AG09319 (cell line): ENCODE measurements at places on chromosomes 16 and 17.

- no peak for DNase-seq
Observed at GRCh38 chr16:21971856-21972255, 18.7 kb downstream of the UQCRC2 start.

GRCh38 chr16:6374821-6375220 lies 957.8 kb upstream of the RBFOX1 start:
- DNase-seq = no peak

DNA sequence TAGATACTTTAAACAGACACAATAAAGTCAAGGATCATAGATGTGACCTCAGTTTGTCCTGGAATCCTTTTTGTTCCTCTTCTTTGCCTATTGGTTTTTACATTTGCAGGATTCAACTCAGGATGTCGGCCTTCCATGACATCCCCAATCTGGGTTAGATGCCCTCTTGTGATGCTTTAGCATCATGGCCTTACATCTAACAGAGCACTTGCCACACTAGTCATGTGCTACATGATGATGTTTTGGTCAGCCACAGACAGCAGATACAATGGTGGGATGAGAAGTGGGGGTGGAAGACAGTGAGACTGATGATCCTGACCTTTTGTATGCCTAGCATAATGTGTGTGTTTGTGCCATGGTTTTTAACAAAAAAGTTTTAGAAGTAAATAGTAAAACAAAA lies 1.8 kb upstream of the SYNRG start:
- DNase-seq = no peak

- DNase-seq = no peak
Observed at GRCh38 chr17:80929449-80929848, 62.2 kb upstream of the CHMP6 start.

GRCh38 chr17:28977659-28978355 lies 26.5 kb upstream of the PHF12 start:
- no peak for DNase-seq

- no peak for DNase-seq
Observed at GRCh38 chr17:60759756-60760155, 82.1 kb downstream of the BCAS3 start.

DNA sequence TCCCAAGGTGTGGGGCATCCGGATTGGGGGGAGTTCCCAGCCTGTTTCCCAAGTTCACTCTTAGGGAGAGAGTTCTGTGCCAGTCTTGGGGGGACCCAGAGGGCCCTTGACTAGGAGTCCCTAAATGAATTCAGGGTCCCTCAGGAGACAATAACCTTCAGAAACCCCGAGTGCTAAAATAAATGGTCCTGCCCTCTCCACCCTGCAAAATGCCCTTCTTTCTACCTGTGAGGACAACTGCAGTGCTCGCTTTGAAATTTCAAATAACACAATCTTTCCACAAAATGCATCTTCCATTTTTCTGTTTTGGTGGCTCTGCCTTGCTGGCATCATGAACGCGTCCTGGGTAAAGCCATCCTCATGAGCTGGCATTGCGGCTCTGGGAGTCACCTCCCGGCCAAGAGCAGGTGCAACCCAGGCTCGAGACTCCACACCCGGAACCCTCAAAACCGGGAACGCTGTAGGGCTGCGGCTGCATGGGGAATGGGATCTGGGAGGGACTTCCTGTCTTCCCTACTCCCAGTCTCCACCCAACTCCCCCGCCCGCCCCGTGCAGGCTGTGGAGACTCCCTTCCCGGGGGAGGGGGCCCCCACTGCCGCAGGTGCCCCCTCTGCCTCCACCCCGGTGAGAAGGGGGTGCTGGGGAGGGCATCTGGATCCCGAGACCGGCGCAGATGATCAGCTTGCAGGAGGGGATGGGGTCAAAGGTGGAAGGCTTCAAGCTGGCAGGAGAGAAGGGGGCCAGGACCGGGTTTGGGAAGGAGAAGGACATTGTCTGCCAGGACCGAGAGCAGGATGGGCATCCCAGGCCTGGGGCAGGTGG lies at the start of gene ZNF205:
TSS of gene ZNF205 (plus strand) at position 529 of the 823 bp plus-strand sequence. CDS start 845 bp downstream, outside the sequence.
- no peak for DNase-seq

- DNase-seq = no peak
Observed at GRCh38 chr17:39205112-39205526, 5.0 kb downstream of the RPL19 start.

DNA sequence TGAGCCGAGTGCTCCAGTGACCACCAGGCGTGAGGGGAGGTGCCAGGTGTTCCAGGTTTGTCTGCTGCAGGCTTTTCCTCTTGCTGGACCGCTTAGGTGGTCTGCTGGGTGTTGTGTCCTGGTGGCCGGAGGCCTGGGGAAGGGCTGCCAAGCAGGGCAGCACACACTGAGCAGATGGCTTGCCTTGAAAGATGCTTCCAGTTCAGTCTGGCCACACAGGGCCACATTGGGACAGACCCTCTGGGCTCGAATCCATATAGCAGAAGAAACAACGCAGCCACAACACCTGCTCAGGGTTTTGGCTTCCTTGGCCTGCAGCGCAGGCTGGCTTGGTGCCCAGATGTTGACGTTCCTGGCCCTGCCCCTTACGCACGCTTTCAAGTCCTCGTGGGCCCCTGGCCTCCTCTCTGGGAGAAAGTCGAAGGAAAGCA lies 24.8 kb downstream of the GINS2 start:
- no peak for DNase-seq

- DNase-seq = no peak
Observed at GRCh38 chr17:48871551-48872351, 20.8 kb upstream of the ATP5MC1 start.

DNA sequence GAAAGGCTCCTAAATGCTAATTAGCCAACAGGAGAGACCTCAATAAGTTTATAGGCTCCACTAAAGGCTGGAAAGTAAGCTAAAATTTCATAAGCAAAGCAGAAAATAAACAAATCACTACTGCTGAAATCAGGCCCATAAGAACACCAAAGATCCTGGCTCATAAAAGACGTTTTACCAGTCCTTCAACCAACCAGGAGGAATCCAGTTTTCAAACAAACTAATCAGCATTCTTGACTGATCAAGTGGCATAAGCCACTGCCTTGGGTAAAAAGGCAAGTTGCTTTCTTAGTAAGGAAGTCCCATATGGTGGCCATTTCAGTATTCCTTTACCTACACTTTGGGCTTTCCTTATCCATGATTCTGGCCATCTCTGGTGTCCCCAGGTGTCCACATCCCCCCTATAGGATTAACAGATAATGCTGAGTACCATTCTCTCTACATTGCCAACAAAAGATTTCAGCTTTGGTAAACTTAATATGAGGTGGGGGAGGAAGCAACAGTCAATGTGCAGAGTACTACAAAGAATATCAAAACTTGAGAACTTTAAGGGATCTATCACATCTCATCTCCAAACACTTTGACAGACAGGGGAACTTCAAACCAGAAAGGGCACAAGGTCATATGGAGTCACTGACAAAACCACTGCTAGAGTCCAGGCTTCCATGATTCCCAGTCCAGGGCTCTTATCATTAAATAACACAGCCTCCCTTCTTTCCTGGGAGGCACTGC lies 1.3 kb downstream of the TOM1L2 start:
- DNase-seq = no peak

GRCh38 chr16:8859913-8860881 lies 8.6 kb downstream of the CARHSP1 start:
- no peak for DNase-seq

GRCh38 chr17:4304417-4305027 lies 40.7 kb upstream of the ANKFY1 start:
- DNase-seq = no peak

DNA sequence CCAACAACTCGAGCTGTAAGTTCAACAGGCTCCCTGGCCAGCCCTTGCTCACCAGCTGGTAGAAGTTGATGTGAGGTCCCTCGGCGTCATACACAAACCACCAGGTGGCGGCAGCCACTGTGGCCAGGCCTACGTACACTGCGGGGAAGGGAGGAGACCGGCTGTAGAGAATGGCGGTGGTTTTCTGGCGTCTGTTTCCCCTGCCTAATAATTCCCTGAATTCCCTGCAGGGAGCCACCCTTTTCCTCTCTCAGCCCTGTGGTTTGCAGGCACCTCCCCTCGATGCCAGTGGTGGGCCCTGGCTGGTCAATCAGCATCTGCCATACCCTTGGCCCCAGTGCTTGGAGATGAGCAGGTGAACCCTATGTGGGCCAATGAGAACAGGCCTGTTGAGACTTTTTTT lies 18.9 kb upstream of the P2RX1 start:
- no peak for DNase-seq

DNA sequence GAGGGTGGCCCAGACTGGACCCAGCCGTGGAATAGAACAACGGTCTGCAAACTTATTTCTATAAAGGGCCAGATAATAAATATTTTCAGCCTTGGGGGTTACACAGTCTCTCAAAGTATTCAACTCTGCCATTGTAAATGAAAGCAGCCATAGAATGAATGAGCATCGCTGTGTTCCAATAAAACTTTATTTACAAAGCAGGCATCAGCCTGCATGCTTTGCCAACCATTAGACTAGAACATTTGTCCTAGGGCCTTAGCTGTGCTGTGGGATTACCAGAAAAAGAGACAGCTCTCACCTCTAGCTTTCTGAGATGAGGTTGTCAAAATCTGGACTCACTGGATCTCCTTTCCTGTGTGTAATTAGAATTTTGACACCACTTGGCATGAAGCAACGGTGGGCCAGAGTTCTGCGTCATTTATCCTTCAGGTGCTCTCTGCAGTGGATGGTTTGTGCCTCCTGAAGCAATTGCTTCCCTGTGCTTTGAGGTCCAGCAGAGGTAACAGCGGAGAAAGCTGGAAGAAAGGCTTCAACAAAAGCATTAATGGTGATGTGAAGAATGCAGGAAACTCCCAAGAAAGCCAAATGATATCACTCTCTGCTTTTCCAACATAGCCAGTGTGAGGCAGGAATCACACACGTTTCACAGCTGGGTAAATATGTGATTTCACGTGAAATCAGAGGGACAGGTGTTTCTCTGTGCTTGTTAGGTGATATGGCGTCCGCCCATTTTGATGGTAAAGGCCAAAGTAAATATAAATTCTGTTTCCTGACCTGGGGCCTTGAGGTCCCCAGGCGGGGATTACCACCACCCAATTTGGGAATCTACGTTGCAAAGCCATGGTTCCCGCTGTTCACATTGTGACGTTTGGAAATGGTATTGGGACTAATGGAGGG lies 148.4 kb downstream of the PITPNC1 start:
- no peak for DNase-seq

DNA sequence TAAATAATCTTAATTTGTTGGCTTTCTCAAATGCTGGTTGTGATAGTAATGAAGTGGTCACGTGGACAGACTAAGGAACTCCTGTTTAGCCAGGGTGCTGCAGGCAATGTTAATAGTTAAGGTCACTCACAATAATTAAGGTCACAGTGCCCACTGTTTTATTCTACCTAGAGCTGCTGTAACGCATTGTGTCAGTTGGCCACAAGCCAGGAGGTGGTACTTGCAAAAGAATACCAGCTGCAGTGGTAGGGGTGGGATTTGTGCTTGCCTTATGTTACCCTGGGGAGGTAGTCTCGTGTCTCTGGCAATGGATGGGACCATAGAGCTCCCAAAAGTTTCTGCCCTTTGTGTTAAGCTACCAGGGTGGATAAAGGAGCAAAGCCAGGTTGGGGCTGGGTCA lies 969.1 kb upstream of the CDH8 start:
- no peak for DNase-seq

GRCh38 chr17:61545335-61545938 lies 45.6 kb downstream of the NACA2 start:
- DNase-seq = no peak

DNA sequence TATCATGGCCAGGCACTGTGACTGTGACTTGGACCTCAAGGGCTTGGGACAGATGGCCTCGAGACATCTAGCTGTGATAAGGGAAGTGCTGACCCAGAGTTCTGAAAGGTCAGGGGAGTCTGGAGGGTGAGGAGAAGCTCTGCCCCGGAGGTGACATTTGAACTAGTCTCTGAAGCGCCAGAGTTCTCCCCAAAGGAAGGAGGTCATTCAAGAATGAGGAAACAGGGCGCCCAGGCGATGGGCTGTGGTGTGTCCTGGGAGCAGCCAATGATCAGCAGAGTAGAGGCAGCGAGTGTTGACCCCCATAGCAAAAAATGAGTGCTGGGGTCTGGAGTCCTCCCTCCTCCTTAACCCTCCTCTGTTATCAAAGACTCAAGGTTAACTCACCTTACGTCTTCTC lies 4.9 kb downstream of the STARD3 start:
- no peak for DNase-seq

GRCh38 chr16:69474408-69474807 lies 50.0 kb downstream of the CYB5B start:
- DNase-seq = no peak

- DNase-seq = no peak
Observed at GRCh38 chr16:30552956-30553355, 5.2 kb downstream of the ZNF764 start.

DNA sequence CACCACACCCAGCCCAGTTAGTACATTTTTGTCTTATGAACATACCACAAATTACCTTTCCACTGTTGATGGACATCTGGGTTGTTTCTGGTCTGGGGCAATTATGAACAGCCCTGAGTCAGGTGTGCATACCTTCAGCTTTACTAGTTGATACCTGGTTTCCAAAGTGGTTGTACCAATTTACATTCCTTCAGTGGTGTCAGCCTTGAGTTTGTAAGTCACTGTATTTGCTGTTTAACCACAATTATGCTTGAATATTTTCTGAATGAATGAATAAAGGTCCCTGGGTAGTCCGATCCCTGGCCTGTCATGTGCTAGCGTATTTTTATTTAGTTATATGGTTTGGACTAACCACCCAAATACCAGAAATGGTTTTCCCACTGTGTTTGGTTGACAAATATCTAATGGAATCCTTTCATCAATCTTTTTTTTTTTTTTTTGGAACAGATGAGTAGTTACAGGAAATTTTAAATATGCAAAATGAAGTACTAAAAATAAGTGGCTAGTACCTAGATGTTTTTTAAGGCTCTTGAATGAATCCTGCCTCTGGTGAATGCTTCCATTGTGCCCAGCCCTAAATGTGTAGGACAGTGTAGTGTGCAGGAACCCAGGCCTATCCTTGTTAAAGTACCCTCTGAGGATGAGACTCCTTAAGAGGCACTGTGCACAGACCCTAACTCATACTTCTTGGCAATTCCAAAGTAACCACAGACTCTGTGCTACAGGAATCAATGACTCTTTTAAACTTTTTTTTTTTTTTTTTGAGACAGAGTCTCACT lies 3.7 kb downstream of the DUSP14 start:
- no peak for DNase-seq

GRCh38 chr17:82063424-82064415 lies 1.9 kb downstream of the DUS1L start:
- DNase-seq = no peak

DNA sequence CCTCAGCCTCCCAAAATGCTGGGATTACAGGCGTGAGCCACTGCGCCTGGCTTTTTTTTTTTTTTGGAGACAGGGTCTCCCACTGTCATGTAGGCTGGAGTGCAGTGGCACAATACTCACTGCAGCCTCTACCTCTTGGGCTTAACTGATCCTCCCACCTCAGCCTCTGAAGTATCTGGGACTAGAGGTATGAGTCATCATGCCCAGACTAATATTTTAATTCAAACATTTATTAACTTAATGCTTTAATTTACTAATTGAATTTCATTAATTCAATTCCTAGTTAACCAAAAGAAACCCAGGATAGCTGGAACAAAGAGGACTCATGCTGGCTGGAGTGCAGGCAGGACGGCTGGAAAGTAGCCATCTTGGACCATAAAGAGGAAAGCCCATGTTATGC lies 14.0 kb upstream of the KPNB1 start:
- no peak for DNase-seq

- DNase-seq = no peak
Observed at GRCh38 chr16:53968454-53968853, 264.5 kb downstream of the FTO start.

- no peak for DNase-seq
Observed at GRCh38 chr16:72202014-72202413, 30.1 kb upstream of the PMFBP1 start.
